Stimulated activated CD4-positive, alpha-beta T cell treated with anti-CD3 and anti-CD28 coated beads, Interleukin-1b, Interleukin-23, amount 100 ng/mL, for 48 hours (primary cell): ENCODE measurements at places on chromosomes 12 and 14.

- no peak for DNase-seq
These were observed 148.2 kb downstream of the ADGRD1 start for GRCh38 chr12:131101703-131102492.

- DNase-seq: no peak
These were observed 28.2 kb upstream of the SNAPC1 start for GRCh38 chr14:61733972-61734371.

- DNase-seq: no peak
These were observed 6.2 kb upstream of the DCAF11 start for GRCh38 chr14:24108336-24108874.

DNA sequence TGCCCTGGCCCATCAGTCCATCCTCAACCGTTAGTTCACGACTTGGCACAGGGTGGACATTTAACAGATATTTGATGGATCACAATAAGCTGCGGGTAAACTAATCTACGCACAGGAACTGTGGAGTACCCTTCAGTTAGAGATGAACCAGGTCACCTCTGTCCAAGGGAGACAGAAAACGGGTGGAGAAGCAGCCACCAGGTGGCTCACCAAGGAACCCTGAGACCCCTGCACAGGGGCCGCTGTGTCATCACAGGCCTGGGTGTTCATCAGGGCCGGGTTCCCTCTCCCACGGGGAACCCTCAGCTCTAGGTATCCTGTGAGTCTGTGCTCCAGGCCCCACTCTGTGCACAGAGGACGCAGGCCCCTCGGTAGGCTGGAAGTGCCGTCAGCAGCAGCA, 122.2 kb downstream of the PIWIL1 start:
- no peak for DNase-seq

GRCh38 chr12:113142886-113143332, 6.6 kb upstream of the CFAP73 start:
- DNase-seq: no peak

GRCh38 chr12:45613296-45613695, 116.2 kb upstream of the ARID2 start:
- DNase-seq: no peak

GRCh38 chr14:55142466-55142865, 13.4 kb downstream of the LGALS3 start:
- DNase-seq: no peak

GRCh38 chr12:39440781-39441180, 2.1 kb downstream of the KIF21A start:
- no peak for DNase-seq

GRCh38 chr12:122729583-122730214, 945 bp downstream of the HCAR1 start:
- DNase-seq: no peak

- DNase-seq: no peak
These were observed 40.5 kb downstream of the SLC2A14 start for GRCh38 chr12:7832059-7832696.

- no peak for DNase-seq
These were observed 220.5 kb upstream of the TBX3 start for GRCh38 chr12:114904254-114905003.

DNA sequence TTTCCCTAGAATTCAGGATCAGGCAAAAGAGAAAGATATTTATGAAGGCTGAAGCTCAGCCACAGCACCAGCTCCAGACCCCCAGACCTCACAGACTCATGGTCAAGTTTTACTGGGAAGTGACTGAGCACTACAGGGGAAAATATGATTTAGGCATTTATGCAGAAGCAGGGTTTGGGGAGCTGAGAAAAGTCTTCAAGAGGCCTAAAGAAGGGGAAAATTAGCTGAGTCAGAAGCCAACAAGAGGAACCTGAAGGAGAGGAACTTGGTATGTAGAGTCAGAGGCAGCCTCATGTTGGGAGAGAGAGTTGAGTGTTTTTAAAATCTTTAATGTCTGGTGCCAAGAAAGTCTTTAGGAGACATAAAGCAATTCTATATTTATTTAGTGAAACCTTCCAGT, 63.0 kb downstream of the FOS start:
- DNase-seq: no peak

DNA sequence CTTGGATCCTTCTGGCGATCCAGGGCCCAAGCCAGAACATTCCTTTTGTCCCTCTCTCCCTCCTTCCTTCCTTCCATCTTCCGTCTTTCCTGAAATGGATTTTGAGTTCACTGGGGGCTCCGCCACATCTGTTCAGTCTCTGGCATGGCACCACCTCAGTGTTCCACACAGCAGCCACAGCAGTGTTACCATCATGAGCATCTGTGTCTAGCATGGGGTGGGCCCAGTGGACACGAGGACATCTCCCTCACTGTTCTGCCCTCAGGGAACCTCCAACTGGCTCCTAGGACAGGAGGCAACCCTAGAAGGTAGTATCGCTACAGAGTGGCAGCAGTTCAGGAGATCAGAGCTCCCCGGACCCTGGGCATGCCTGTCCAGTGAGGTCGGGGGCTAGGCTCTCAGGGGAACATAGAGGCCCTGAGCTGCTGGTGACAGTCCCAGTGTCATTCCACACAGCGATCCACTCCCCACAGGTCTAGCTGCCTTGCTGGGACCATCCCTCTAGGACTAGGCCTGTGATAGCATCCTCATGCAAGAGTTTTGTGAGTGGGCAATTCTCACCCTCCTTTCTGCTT, 59.0 kb downstream of the GALNT16 start:
- no peak for DNase-seq

DNA sequence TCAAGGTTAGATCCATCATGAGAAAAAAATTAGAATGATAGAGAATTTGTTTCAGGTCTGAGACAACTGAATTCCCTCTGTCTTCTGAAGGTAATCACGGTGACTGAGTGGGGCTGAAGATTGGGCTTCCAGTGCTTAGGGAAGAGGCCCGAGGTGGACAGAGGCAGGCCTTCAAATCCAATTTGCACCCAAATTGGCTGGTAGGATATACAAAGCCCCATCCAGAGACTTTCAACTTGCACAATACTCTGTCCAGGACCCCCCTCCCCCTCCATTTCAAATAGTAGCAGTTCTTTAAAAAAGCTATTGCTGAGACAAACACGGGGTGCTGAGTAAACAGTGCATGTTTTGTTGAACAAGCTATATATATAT, 3.6 kb upstream of the FOXG1 start:
- no peak for DNase-seq

GRCh38 chr14:34029921-34030334, 79.1 kb upstream of the EGLN3 start:
- DNase-seq: no peak

GRCh38 chr12:10663869-10664268, 10.0 kb downstream of the STYK1 start:
- no peak for DNase-seq

- DNase-seq: peak; percentile 84
These were observed at the start of gene COQ5 for GRCh38 chr12:120528861-120529525. COQ5 (minus strand) TSS chr12:120529158; CDS start chr12:120529141, 17 bp downstream.

GRCh38 chr14:58368956-58369355, 26.8 kb upstream of the TOMM20L start:
- DNase-seq: no peak

DNA sequence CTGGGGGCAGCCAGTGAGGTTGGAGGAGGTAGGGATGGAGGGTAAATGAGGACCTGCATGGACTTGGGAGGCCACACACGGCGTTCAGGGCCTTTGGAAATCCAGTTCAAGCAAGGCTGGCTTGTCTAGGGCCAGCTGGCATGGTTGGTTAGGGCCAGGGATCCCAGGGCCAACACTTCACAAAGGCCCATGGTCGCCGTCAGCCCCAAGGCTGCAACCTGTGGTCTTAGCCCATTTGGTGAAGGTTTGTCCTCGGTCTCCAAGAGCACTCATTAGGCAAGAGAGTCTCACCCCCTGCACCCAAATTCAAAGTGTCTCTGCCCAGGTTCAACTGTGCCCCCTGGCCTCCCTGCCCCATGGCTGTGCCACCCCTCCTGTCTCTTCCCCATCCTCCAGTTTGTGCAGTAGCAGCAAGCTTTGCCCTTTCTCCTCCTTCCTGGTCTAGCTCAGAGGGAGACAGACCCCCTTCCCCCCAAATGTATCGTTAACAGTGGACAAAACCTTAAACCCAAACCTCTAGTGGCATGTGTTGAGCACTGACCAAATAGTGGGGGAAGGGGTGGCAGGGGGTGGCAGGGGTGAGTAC, 94.1 kb downstream of the NINJ2 start:
- no peak for DNase-seq

DNA sequence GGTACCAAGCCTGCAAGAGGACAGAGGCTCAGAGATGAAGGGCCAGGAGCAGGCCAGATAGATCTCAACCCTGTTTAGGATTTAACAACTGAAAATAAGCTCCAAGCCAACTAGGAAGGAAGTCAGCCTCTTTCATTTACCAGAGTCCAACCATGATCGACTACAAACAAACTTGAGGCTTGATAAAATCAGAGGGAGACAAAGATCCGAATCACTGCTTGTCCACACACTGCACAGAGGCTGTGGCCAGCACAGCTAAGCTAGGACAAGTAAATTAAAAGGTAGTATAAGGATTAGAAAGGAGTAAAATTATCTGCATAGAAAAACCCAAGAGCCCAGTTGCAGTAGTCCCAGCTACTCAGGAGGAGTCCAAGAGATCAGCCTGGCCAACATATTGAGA, 40.3 kb downstream of the FAM222A start:
- no peak for DNase-seq

DNA sequence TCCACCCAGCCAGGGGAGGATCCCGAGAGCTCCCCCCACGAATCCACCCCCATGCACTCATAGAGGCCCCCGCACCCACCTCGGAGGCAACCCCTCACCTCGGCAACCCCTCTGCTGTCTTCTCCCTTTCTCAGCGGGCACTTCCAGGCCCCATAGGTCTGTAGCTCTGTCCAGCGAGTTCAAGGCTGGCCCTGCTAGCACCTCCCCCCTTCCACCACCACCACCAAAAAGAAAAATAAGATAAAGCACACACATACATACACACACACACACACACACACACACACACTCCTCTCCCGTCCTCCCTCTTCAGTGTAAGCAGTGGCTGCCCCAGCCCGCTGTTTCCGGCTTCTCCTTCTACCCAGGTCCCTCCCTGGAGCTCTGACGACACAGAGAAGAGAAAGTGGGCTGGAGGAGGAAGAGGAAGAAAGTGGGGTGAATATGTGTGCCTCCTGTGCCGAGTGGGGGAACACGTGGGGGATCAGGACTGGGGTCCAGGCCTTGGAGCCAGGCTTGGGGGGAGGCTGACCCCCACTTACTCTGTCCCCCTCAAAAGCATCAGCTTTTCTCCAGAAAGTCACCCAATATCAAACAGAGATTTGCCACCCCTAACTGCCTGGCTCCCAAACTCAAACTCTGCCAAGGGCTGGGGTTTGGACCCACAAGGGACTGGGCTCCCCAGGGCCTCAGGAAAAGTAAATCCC, at the start of gene STAT6:
Gene STAT6, minus strand, starts transcription at position 332 of the 704 bp plus-strand sequence. CDS start 3,084 bp downstream, outside the sequence.
- DNase-seq: peak; percentile 82

- no peak for DNase-seq
These were observed 218.2 kb downstream of the PTPRO start for GRCh38 chr12:15540469-15540872.

DNA sequence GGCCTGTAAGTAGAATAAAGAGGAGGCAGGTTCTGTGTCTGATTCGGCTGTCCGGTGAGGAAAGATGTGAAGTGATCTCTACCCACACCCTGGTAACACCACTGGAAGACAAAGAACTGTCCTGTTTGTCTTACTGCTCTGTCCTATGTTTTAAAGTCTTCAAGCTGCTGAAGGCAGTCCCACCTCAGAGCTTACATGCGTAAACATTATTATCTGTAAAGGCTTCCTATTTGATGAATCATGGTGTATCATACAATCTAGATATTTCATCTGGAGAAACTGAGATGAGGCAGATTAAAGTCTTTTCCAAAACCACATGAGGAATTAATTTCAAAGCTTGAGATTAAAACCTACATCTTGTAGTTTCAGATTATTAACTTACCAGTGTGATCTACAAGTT, 427.6 kb downstream of the ZFP36L1 start:
- DNase-seq: no peak

DNA sequence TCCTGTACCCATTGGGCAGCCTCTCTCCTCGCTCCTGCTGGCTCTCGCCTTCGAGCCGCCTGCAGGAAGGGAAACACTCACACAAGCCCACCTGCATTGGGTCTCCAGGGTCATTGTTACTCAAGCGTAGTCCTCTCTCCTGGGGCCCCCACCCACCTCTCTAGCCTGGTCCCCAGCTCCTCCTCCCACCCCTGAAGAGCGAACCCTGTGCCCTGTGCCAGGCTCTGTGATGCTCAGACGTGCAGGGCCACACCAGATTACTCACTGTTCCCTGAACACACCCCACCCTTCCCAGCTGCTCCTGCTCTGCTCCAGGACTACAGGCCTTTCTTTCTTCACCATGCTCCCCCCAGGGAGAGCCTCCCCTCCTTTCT, 88.1 kb downstream of the NINJ2 start:
- no peak for DNase-seq

GRCh38 chr12:57548488-57548887, 1.4 kb upstream of the KIF5A start:
- no peak for DNase-seq

- no peak for DNase-seq
These were observed 1.2 kb downstream of the SSTR1 start for GRCh38 chr14:38208618-38209562.

DNA sequence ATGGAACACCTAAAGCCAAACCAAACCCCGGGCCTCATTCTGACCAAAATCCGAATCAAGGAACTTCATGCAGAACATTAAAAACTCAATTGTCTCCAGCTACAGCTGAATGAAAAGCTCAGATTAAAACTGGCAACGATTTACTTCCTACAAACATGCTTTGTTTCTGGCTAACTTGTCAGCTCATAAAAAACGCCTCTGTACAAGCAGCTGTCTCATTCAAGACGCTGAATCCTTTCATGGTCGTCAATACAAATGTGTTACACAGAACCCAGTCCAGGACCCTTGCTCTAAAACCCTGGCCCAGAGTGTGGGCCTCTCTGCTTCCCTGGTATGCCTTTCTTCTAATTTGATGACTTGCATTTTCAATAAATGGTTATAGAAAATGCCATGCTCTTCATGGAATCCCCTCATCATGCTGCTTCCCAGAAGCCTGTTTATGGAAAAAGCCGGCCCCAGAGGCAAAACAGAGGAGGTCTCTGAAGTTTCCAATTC, 183.1 kb downstream of the PHLDA1 start:
- DNase-seq: no peak

- DNase-seq: no peak
These were observed 91.9 kb downstream of the SLC24A4 start for GRCh38 chr14:92414690-92415445.

- DNase-seq: no peak
These were observed 628 bp upstream of the CAPRIN2 start for GRCh38 chr12:30755395-30755762.

DNA sequence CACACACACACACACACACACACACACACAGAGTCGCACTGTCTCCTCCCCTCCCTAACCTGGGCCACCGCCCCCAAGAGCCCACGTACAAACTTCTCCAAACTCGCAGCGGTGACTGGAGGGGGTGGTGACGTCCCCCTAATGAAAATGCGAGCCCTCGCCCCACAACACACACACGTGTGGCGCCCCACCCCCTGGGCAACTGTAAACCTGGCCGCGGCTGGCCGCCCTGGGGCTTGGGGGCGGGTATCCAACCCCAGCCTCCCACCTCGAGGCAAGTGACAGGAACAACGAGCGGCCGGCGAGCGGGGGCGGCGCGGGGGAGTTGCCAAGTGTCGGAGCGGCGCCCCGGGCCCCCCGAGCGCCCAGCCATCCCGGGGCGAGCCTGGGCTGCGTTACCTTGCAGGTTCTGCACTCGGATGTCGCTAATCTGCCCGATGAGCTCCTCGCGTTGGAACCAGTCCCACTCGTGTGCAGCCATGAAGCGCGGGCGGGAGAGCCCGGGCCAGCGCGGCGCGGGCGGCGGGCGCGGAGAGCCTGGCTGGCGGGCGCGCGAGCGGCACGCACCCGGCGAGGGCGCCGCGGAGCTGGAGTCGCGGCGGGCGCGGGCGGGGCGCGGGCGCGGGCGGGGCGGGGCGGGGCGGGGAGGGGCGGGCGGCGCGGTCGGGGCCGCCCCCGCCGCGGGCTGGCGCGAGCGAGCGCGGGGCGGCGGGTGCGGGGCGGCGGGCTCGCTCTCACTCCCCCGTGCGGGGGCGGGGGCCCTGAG, at the start of gene CLMN:
Gene CLMN, minus strand, starts transcription at position 597 of the 766 bp plus-strand sequence. Its CDS starts 116 bp downstream, at position 481.
- DNase-seq: no peak
